ENCODE measurements at places on chromosomes 1 and 21.

GRCh38 chr1:52925571-52926005, 1.5 kb upstream of the SCP2 start:
- DNase-seq = no peak

- DNase-seq = peak; percentile 68
Observed at GRCh38 chr1:99766378-99766800, at the start of gene FRRS1. Gene FRRS1 (minus strand): TSS chr1:99766635. CDS start chr1:99748768, 17,867 bp downstream.

- no peak for DNase-seq
Observed at GRCh38 chr1:30329802-30330557, 393.4 kb downstream of the MATN1 start.

DNA sequence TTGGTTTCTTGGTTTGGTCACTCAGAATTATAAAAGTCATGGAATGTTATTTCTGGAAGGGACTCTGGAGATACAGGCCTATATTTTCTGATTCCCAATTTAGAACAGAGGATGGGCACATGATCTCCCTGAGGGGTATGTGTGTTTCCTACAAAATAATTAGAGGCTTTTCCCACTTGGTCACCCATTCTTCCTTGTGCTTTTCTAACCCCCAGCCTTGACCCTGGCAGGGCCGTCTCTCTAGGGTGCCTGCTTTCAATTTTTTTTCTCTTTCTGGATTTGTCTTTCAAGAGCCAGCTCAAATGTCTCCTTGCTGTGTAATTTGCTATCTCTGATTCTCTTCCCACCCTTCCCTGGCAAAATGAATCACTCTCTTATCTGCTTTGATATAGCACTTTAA, 131.9 kb downstream of the HLX start:
- no peak for DNase-seq

DNA sequence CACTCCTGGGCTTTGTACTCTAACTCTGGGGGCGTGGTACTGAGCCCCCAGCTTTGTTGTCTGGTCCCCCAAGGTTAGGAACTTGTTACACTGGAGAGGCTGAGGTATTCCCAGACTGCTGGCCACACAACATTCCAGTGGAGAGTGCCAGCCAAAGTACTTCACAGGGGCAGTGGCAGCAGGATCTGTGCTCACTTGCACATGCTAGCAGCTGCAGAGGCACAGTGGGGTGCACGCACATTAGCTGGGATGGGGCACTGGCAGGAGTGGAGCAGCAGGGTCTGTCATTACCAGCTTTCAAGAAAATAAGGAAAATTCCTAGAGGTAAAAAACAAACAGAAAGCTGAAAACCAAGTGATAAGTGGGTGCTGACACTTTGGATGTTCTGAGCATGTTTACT, 31.0 kb downstream of the ZNF691 start:
- DNase-seq = no peak

- DNase-seq = no peak
Observed at GRCh38 chr1:22507587-22507986, 55.7 kb upstream of the EPHA8 start.

GRCh38 chr1:185969028-185969427, 234.8 kb downstream of the HMCN1 start:
- no peak for DNase-seq

- no peak for DNase-seq
Observed at GRCh38 chr1:156080241-156080862, 1.9 kb downstream of the MEX3A start.

- no peak for DNase-seq
Observed at GRCh38 chr1:175067362-175068106, at the start of gene TNN. Gene TNN (plus strand): TSS chr1:175067833. CDS start chr1:175077419, 9,586 bp downstream.

- DNase-seq = no peak
Observed at GRCh38 chr21:34008618-34009017, 64.8 kb upstream of the MRPS6 start.

- DNase-seq = no peak
Observed at GRCh38 chr1:201748335-201748734, 80.6 kb upstream of the IPO9 start.

DNA sequence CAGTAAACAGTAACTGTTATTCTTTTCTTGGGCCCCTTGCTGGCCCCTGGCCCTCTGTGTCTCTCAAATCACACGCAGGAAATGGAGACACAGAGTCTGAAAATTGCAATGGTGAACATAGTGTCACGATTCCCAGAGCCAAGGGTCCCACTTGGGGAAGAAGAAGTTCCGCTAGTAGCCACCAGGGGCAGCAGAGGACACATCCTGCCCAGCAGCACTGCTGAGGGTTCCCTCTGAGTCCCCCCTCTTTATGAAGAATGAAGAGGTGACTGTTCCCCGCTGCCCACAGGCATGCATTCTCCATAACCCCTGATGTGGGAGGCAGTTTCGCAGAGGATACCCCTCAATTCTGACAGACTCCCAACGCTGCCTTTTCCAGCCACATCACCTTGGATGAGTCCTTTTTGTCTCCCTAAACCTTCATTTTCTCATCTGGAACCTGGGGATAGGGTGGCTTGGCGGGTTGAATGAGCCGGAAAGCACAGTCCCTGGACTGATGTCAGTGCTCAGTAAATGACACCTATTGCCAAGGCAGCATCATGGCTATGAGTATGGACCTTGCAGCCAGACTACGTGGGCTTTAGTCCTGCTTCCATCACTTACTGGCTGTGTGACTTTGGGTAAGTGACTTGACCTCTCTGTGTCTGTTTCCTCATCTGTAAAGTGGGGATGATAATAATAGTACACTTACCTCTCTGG, 238.0 kb upstream of the TMEM51 start:
- DNase-seq = peak; percentile 64

DNA sequence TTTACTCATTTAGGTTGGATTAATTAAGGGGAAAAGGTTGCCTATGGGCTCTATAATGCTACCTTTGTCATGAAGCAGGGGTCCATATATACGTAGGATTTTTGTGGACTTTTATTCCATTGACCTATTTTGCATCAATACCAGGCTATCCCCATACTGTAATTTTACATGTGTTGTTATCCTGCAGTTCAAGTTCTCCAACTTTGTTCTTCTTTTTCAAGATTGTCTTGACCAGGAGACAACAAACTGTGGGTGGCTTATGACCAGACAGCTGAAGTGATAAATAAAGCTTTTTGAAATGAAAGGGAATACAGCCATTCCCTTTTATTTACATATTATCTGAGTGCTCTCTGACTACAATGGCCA, 345.7 kb downstream of the BARHL2 start:
- no peak for DNase-seq

GRCh38 chr1:10514490-10515235, 39.9 kb downstream of the PEX14 start:
- peak; percentile 49 for DNase-seq

DNA sequence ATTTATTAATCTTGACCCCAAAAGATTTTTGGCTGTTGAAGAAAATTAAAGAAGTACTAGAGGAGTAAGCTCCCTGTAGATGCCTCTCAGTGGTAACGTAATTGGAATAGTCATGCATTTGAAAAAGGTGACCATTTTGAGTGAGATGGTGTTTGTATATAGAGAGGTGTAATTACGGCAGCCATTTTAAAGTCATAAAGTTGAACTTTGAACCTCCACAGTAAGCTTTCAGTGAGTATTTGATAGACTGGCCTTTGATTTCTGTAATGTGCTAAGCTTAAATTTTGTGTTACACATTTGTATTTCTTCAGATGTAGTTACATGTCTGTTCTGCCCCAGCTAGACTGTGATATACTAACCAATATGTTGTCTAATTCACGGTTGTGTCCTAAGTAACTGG, 21.5 kb upstream of the TMCO2 start:
- no peak for DNase-seq

GRCh38 chr1:85654066-85654782, 54.0 kb downstream of the ZNHIT6 start:
- DNase-seq = no peak

DNA sequence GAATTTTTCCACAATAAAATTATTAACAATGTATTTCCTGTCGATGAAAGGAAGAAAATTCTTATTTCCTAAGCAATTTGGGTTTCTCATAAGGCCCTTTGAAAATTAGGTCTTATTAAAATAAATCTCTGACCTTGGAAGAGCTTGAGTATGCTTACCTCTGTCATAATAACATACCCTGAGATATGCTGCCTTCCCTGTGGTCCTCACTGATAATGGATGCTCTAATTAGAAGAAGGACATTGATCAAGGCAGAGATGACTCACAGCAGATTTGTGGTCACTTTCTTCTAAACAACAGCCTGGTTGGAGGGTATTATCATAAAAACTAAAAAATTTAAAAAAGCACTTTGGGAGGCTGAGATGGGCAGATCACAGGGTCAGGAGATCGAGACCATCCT, 217.8 kb downstream of the GRIK1 start:
- no peak for DNase-seq

- DNase-seq = no peak
Observed at GRCh38 chr1:223035724-223036478, 107.1 kb downstream of the TLR5 start.

DNA sequence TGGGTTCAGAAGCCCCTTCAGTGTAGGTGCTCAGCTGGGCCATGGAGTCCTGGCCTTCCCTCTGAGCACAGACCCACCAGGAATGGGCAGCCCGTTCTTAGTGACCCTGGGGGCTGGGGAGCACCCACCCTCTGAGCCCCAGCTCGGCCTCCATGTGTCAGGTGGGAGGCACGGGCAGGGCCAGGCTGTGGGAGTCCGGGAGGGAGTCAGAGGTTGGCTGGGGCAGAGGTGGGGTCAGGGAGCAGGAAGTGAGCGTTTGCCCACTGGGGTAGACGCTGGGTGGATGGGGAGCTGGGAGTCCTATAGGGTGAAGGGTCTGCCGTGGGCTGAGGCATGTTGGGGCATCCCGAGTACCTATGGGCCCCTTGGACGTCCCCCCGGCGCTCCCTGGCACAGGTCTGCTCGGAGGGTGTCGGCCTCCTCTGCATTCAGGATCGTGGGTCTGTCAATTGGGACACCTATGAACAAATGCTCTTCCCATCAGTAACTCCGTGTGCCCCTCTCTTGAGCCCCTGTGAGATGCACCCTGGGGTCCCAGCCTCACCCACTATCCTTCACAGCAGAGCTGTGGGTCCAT, 30.5 kb downstream of the COL18A1 start:
- no peak for DNase-seq

DNA sequence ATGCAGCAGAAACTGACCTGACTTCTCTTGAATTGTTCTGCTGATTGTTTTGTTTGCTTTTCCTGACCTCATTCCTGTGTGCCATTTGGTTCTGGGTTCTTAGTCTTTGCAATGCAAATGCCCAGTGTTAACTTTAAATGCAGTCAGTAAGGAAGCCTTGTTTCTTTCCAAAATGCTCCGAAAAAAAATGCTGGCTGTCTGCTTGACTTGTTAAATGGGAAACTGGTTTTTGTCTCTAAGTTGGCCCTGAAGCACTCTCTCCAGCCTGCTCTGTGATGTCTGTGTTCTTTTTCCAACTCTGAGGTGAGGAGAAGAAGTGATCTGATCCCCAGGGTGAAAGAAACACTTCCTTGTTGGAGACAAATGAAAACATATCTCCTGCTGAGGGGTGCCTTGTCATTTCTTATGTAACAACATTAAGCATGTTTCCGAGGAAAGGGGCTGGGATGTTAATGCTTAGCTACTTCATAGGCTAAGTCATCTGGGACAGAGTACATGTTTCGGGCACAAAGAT, 256.3 kb upstream of the ADGRL4 start:
- DNase-seq = no peak

DNA sequence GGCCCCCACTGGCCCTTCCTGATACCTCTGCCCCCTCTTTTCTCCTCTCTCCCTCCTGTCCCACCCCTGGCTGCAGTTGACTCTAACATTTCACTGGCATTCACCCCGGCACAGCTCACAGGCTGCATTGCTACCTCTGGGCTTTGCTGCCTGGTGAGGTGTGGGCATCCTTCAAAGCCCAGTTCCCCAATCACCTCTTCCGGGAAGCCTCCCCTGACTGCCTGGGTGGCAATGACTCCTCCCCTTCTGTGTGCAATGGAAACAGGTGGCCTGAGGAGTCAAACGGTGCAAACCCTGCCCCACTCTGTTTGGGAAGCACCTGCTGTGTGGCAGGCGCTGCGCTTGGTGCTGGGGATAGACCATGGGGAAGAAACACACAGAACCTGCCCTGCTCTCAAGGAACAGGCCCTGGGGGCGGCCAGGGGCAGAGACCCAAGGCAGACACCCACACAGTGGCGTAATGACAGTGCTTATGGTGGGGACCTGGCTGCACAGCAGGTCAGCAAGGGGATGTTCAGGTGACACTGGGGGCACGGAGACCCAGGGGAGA, 39.3 kb upstream of the POFUT2 start:
- DNase-seq = no peak

DNA sequence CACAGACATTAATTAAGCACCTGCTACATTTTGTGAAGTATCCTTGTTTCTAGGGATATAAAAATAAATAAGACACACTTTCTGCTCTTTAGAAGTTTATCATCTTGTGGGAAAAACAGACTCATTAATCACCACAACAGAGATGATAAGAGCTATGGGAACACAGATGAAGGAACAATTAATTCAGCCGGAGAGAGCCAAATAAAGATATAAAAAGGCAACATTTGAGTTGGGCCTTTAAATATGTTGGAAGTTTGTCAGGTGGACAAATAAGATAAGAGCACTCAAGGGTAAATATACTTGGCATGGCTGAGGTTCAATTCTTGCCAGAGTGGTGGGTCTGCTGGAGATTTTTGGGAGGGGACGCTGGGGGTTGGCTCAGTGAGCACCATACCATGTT, 34.2 kb upstream of the VTCN1 start:
- no peak for DNase-seq

DNA sequence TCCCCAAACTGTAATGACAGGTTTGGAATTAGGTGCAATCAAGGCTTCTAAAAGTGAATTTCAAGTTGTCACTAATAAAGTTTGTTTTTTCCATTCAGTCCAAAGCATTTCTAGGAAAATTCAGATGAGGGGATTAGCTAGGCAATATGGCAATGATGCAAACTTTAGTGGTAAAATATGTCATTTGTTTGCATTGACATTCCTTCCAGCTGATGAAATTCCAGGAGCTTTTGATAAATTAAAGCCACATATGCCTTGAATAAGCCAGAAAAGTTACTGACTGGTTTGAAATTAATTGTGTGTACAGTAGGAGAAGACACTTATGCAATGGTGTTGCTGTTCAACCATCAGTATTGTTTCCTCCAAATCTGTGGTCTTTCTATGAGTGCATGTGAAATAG, 57.8 kb downstream of the MROH9 start:
- DNase-seq = no peak

DNA sequence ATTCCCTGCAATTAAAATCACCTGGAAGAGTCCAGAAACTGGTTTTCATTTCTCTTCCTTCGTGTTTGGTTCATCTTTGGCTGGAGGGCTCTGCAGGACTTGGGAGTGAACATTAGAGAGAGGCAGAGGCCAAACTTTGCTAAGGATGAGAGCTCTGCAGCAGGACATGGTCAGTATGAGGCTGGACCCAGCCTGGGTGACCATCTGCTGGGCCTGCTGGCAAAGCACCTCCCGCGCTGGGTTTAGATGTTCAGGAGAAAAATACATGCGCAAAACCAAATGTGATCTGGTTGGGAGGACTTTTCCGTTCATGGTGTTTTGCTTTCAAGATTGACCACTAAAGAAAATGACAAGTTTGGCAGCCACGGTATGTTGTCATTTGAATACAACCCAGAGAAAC, 15.9 kb downstream of the KAZN start:
- no peak for DNase-seq

Data from A549 (cell line).